Activated effector memory CD4-positive, alpha-beta T cell treated with Interleukin-2 at 50 U/mL for 16 hours (primary cell): ENCODE measurements at places on chromosomes 4 and X.

GRCh38 chr4:109044431-109044830 lies 258.0 kb downstream of the COL25A1 start:
- DNase-seq: no peak

DNA sequence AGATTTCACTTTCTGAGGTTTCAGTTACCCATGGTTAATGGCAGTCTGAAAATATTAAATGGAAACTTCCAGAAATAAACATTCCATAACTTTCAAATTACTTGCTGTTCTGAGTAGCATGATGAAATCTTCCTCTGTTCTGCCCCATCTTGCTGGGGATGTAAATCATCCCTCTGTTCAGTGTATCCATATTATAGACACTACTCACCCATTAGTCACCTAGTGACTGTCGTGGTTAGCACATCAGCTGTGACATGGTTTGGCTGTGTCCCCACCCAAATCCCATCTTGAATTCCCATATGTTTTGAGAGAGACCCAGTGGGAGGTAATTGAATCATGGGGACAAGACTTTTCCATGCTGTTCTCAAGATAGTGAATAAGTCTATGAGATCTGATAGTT lies 125.5 kb upstream of the GIMD1 start:
- no peak for DNase-seq

GRCh38 chr4:6649216-6649615 lies 8.7 kb downstream of the MRFAP1 start:
- DNase-seq: no peak

- no peak for DNase-seq
Measured at GRCh38 chr4:63458010-63458409, 951.2 kb downstream of the TECRL start.
